ENCODE measurements at places on chromosomes 3 and 15.
A peak's percentile ranks its signal among the peaks of the same experiment; 100 is the strongest.

- no peak for DNase-seq
These were observed 49.5 kb upstream of the ABHD17C start for GRCh38 chr15:80645494-80646065.

GRCh38 chr3:126146034-126146433, 34.4 kb downstream of the ALDH1L1 start:
- no peak for DNase-seq

GRCh38 chr3:188513662-188514328, 359.8 kb downstream of the LPP start:
- no peak for DNase-seq

GRCh38 chr15:99495430-99496301, 70.1 kb upstream of the MEF2A start:
- no peak for DNase-seq

- DNase-seq = peak; percentile 37
These were observed 44.2 kb downstream of the MGLL start for GRCh38 chr3:127777921-127778656.

- DNase-seq = no peak
These were observed 130.9 kb upstream of the SATB1 start for GRCh38 chr3:18556001-18556408.

DNA sequence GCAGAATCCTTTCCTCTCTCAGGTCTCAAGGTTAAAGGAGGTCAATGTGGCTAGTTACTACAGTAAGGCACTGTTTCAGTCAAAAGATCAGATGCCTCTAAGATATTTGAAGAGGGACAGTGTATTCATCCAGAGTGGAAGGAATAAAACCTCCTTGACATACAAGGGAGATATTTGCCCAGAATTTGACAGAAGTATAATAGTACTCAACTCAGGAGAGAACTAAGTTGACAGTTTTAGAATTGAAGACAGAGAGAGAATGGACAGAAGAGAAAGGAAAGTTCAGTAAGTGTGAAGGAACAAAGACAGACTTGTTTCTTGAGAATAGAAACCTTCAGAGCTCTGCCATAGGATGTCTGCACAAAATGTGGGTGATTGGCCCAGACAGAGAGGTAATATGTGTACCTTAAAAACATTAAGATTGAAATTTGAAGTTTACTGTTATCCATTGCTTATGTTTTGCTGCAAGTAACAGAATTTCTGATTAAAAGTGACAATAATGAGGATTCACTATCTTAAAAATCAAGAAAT, 507.1 kb downstream of the IGSF11 start:
- no peak for DNase-seq

GRCh38 chr3:194023501-194024280, 112.3 kb upstream of the HES1 start:
- no peak for DNase-seq

- DNase-seq = no peak
These were observed 28.4 kb upstream of the EPHB3 start for GRCh38 chr3:184532940-184533732.

- peak; percentile 87 for DNase-seq
These were observed 1.4 kb upstream of the AP4E1 start for GRCh38 chr15:50906954-50907600.

DNA sequence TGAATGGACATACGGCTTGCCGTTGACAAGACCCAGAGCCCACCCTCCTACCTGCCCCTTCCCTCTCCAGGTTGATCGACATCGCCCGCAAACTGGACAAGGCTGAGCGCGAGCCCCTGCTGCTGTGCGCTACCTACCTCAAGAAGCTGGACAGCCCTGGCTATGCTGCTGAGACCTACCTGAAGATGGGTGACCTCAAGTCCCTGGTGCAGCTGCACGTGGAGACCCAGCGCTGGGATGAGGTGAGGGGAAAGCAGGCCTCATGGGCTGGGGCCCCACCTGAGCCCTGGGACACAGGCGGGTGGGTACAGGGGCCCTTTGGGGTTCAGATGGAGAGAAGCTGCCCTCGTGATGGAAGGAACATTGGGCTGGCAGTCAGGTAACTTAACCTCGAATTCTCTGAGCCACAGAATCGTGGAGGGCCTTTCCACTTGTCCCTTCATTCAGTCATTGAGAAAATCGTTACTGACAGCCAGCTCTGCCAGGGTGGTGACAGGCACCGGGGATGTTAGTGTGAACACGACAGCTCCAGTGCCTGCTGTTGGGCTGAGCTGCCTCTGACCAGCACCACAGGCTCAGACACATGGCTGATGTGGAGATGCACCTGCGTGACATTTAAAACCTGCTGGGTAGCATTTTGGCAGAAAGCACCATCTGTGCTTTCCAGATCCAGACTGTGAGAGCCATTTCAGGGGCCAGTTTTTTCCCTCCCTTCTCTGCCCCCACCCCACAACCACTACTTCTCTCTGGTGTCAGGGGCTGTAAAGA, 25.6 kb upstream of the RHO start:
- no peak for DNase-seq

GRCh38 chr3:180252683-180253082, 215.9 kb upstream of the PEX5L start:
- DNase-seq = no peak

DNA sequence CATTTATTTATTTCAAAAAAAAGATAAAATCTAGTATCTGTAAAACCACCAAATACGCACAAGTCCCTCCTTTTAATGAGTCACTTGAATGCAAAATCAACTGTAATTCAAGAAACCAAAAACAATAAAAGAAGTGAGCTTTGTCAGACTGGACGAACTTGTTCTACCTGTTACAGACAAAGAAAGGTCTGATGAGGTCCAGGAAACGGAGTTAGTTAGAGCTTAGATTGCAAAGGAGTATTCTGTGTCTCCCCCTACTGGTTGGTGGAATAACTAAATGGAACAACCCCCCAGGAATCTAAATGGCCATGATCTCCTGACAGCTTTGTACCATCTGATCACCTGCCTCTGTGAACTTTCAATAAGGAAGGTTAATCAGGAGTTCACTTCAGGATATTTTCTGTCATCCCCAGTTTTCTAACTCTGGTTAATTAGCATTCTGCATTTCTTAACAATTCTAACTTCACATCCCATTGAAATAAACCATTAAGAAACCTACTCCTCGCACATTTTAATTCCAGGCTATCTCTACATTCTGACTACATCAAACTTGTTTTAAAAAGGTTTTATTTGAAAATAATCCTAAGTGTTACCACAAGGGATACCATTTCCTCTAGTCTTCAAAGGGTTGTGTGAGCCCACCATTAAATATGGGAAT, 333.0 kb upstream of the SATB1 start:
- DNase-seq = peak; percentile 77

GRCh38 chr3:50495609-50496423, 7.6 kb downstream of the CACNA2D2 start:
- no peak for DNase-seq

DNA sequence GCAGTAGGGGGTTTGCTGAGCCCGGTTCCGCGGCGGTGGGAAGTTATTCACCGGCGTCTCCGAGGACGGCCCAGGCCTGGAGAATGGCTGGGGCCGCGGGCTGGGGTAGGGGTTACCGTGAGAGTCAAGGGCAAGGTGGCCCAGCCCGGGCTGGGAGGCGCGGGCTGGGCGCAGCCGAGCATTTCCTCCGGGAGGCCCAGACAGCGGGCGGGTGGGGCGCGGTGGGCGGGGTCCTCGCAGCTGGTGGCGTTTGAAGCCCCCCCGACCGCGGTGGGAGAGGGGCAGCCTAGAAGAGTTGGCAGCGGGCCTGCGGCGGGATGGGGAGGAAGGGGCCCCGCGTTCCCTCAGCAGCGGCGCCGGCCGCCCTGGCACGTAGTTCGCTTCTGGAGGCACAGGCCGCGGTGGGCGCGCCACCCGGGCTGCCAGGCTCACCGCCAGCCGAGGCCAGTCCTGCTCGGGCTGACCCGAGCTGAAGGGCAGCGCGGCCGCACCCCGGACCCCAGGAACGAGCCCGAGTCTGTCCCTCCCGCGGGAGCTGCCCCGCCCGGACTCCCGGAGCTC, 960 bp upstream of the KLF13 start:
- peak; percentile 77 for DNase-seq

- DNase-seq = no peak
These were observed 131.5 kb downstream of the WNT7A start for GRCh38 chr3:13748276-13748879.

- no peak for DNase-seq
These were observed 2.4 kb downstream of the SLCO3A1 start for GRCh38 chr15:91855684-91856489.

DNA sequence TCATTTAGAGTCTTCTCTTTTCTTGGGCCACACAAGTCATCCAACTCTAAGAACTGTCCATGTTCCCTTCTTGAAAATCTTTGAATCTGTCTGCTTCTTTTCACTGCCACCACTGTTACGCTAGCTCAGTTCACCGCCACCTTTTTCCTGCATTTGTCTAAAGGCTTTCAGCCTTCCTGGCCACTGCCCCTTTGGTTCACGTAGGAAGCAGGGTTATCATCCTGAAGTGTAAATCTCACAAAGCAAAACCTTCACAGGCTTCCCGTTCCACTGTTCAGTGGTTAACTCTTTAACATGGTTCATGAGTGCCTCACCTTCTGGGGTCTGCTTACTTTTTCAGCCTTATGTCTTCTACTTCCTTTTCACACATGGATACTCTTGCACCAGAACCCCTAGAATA, 26.3 kb upstream of the CCDC39 start:
- no peak for DNase-seq

DNA sequence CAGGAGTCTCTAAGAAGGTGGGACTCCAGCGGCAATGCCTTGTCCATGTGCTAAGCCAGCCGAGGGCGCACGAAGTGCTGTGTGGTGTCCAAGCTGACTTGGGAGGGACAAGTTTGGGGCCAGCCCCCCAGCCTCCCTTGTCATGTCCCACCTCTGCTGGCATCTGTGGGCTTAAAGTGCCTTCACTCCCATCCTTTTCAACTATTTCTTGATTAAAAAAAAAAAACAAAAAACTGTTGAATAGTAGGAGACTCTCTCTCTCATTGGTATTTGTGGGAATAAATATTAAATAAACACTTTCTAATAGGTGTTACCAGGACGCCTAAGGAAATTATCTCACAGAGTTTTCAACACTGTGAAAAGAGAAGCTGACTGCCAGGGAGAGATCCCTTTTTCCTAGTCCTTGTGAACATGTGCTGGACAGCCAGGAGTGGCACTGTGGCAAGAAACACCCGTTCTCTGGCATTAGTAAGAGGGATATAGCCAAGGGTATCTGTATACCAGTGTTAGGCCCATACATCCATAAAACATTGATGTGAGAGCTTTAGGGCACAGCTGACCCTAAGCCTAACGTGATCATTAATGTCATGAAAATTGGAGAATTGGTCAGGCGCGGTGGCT, 158.0 kb downstream of the IGF1R start:
- DNase-seq = no peak

- no peak for DNase-seq
These were observed 15.0 kb downstream of the TCF12 start for GRCh38 chr15:56933410-56933809.

DNA sequence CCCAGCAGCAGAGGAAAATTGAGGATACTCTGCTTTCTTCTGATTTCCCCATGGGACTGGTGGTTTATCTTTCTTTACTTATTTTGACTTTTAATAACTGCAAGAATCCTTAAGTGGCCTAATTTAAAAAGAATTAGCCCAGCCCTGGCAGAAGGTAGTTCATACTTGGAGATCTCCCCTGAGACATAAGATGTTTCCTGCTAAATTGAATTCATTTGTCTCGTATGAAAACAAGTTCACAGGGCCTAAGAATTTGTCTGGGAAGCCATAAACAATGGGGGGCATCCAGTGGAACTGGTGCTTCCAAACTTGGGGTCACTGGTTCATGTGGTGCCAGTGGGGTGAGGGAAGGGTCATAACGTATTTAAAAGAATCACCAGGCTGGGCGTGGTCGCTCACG, 283.1 kb upstream of the RASGRP1 start:
- DNase-seq = no peak

DNA sequence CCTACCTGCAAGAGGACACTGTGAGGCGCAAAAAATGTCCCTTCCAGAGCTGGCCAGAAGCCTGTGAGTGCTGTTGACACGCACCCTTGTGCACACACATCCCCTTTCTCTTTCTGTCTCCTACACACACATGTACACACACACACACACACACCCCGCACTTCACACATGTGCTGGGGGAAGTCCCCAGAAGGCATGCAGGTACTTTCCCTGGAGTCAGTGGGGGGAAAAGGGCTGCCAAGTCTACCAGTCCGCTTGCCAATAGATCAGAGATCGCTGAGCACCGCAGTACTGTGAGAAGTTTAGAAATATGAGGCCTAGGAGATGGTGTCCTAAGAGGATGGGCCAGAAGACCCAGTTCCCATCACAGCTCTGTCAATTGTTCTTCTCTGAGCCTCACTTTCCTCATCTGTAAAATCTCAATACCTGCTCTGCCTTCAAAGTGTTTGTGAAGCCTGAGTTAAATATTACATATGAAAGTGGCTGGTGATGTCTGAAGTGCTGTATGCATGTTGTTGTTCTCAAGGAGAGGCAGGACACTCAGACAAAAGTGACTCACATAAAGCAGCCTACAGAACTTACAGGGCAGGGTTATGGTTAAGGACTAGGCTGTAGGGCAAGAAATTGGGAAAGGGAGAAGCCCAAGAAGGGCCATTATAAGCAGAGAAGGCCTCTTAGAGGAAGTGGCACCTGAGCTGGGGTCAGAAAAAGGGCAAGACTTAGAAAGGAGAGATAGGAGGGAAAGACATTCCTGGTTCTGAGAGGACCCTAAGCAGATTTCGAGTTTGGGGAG, 6.8 kb downstream of the IL17RE start:
- DNase-seq = no peak

DNA sequence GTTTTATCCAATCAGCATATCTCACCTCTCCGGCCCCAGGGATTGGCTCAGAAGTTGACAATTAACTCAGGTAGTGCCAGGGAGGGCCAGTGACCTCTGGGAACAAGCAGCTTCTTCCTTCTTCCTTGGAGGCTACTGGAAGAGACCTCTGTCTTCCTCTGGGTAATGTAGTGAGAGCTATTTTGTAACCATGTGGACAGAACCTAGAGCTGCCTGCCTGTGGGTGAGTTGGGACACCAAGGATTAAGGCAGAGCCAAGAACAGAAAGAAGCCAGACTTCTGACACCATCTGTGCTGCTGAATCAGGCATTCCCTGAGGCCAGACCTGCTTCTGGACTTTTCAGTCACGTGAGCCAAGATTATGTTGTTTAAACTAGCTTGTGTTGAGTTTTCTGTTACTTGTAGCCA, 5.9 kb upstream of the NDUFAF1 start:
- DNase-seq = no peak

DNA sequence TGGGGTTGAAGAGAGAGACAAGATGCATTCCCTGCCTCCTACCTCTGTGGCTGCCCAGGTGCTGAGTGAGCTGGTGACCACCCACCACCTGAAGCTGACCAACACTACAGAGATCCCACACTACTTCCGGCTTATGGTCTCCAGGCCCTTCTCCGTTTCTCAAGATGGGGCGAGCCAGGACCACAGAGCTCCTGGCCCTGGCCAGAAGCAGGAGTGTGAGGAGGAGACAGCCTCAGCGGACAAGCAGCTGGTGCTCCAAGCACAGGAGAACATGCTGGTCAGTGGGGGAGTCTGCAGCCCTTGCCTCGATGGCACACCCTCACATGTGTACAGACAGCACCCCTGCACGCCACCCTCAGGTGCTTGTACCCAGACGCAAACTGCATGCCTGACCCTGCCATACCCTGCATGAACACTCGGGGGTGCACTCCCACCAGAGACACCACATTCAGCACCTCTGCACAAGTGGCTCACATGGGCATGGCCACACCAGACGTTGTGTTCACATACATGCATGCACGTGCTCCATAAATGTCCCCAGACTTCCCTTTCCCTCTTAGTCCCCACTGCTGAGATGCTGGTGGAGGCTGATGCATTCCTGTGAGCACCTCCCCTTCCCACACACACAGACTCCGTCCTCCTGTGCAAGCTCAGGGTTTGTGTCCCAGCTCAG, 19.0 kb downstream of the ACAA1 start:
- peak; percentile 66 for DNase-seq
